ENCODE measurements at places on chromosomes 13 and 19.

DNA sequence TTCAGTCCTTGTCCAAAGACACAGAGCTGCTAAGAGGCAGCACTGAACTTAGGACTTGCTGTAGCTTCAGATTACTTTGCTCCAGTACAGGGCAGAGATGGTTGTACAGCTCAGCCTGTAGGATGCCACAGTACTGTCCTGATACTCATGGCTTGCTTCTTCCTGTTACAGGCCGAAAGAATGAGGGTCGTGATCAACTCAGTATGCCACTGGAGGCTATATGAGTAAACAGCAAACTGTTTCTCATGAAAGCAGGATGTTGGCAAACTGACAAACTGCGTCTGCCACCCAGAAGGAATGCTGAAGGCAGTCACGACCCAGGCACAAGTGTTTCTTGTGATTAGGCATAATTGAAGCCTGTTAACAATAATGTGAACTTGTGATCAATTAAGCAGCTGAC lies 2.8 kb downstream of the ZNF749 start:
- no peak for DNase-seq

GRCh38 chr19:15129856-15130585 lies 22.8 kb downstream of the SYDE1 start:
- DNase-seq, result no peak

- DNase-seq, result no peak
These were observed 110.3 kb upstream of the VSTM2B start for GRCh38 chr19:29415507-29415906.

DNA sequence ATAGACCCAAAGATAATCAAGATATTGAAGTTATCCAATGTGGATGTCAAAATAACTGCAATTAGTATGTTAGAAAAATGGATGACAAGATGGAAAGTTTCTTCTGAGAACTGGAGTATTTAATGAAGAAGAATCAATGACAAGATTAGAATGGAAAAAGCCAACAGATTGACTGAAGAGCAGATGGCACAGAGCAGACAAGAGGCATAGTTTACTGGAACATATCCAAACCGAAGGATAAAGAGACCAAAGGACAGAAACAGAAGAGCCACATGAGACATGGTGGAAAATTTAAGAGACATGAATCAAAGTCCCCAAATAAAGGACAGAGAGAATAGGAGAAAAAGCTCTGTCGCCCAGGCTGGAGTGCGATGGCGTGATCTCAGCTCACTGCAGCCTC lies 89.6 kb upstream of the RXFP2 start:
- no peak for DNase-seq

- DNase-seq, result no peak
These were observed 676 bp upstream of the POLRMT start for GRCh38 chr19:633786-634639.

- no peak for DNase-seq
These were observed 1.3 kb downstream of the FCGRT start for GRCh38 chr19:49513746-49514118.

- DNase-seq, result no peak
These were observed 29.6 kb upstream of the TNFSF11 start for GRCh38 chr13:42544246-42544926.

DNA sequence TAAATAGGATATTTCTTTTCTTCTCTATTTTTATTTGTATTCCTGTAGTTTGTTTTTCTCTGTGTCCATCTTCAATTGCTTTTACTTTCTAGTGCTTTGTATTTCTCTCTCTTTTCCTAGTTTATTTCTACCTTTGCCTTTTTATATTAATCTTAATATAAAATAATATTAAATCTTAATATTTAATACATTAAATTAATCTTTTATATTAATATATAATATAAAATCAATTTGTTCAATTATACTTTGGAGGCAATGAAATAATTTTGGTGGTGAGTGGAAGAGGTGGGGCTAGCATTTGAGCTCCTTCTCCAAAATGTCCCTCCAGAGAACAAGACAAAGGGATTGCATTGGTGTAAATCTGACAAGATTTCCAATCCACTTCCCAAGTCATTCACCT lies 6.3 kb upstream of the CPB2 start:
- DNase-seq, result no peak

GRCh38 chr13:36211567-36211966 lies 2.8 kb downstream of the SOHLH2 start:
- DNase-seq, result no peak

- DNase-seq, result no peak
These were observed 7.6 kb upstream of the IPO5 start for GRCh38 chr13:97945792-97946419.

DNA sequence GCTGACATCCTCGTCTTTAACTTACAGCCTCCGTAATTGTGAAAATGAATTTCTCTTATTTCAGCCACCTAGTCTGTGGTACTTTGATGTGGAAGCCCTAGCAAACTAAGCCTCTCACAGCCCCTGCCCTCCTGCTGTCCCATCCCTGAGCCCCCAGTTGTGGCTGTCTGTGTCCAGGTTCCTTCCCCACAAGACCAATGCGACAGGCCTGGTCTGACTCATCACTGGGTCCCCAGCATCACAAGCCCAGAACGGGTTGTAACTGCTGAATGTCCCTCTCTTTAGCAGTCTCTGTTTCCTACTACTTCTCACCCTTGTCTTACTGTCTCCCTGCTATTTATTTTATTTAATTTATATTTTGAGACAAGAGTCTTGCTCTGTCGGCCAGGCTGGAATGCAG lies 5.7 kb downstream of the POU2F2 start:
- no peak for DNase-seq

- no peak for DNase-seq
These were observed 35.6 kb upstream of the GPR183 start for GRCh38 chr13:99342723-99343315.

GRCh38 chr19:56477429-56478338 lies 539 bp upstream of the ZNF667 start:
- DNase-seq, result peak; percentile 5

- no peak for DNase-seq
These were observed 239.4 kb downstream of the DCLK1 start for GRCh38 chr13:35891507-35892441.

- no peak for DNase-seq
These were observed 1633.5 kb downstream of the SLITRK1 start for GRCh38 chr13:82248762-82249161.

GRCh38 chr19:30647891-30648720 lies 275.9 kb downstream of the ZNF536 start:
- DNase-seq, result no peak

DNA sequence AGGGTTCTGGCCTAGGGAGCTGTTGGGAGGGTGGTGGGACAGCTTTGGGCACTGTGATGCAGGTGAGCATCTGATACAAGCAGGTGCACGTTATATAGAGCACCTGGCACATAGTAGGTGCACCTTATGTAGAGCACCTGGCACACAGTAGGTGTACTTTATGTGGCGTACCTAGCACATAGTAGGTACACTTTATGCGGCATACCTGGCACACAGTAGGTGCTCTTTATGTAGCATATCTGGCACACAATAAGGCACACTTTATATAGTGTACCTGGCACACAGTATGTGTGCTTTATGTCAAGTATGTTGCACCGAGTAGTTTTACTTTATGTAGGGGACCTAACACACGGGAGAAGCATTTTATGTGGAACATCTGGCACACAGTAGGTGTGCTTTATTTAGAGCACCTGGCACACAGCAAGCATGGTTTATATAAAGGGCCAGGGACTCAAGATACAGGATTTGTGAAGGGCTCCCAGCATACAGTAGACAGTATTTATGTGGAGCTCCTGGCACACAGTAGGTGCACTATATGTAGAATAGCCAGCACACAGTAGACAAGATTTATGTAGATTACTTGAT lies 1.6 kb upstream of the CYP4F12 start:
- no peak for DNase-seq

- no peak for DNase-seq
These were observed 436.2 kb upstream of the SLITRK5 start for GRCh38 chr13:87234981-87235380.

GRCh38 chr19:19745496-19746285 lies 12.8 kb upstream of the ZNF14 start:
- no peak for DNase-seq

DNA sequence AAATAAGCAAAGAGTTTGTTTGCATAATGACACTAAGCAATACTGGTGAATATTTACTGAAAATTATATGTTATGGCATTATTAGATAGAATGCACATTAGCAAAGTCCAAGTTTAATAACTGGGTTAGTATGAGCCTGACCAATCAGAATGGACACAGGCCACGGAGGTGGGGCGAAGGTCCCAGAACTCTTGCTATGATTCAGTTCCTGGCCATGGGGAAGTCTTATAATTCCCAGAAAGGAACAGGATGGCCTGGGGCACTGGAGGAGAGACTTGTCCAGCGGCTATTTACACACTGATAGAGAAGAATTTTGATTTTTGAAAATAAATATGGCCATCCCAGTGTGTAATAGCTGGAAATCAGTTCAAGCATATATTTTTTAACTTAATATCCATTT lies 372.0 kb downstream of the EFNB2 start:
- no peak for DNase-seq

DNA sequence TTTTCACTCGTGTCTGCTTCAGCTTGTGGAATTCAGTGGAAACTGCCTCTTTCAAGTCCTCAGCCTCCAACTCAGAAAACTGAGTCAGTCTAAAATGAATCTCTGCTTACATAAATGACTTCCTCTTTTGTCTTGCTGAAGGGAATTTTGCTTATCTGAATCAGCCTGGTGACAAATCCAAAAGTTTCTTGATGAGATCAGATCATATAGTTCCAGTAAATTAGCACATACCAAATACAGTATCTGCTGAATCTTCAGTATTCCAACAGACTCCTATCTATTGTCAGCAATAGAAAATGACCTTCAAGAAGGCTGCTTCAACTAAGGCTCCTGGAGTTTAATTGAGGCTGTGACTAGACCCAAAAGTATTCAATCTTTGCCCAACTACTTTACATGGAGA lies 290.0 kb downstream of the MZT1 start:
- no peak for DNase-seq

DNA sequence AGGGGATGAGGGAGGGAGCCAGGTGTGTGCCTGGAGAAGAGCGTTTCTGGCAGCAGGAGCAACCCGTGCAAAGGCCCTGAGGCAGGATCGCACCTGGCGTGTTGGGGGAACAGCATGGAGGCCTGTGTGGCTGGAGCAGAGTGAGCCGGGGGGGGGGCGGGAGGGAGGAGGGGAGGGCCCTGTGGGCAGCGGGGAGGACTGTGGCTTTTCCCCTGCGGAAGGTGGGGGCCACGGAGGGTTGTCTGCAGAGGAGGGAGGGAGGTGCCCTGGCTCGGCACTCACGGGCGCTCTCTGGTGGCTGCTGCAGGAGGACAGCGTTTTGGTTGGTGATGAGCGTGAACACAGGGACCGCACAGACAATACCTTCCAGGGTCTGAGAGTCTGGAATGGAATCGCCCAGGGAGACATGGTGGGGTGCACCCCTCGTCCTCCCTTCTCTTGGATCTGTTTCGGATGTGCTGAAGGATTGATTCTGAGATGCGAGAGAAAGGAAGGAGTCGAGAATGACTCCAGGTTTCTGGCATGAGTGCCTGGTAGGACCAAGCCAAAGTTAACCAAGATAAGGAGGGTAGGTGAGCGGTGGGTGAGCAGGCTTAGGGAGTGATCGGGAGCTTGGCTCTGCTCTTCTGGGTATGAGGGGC lies 6.5 kb downstream of the RAB11B start:
- peak; percentile 59 for DNase-seq

- no peak for DNase-seq
These were observed 4.6 kb downstream of the PROZ start for GRCh38 chr13:113162783-113163685.

- no peak for DNase-seq
These were observed 86.7 kb downstream of the FNDC3A start for GRCh38 chr13:49062297-49062896.

- no peak for DNase-seq
These were observed 324.3 kb downstream of the ZNF536 start for GRCh38 chr19:30696514-30696913.

DNA sequence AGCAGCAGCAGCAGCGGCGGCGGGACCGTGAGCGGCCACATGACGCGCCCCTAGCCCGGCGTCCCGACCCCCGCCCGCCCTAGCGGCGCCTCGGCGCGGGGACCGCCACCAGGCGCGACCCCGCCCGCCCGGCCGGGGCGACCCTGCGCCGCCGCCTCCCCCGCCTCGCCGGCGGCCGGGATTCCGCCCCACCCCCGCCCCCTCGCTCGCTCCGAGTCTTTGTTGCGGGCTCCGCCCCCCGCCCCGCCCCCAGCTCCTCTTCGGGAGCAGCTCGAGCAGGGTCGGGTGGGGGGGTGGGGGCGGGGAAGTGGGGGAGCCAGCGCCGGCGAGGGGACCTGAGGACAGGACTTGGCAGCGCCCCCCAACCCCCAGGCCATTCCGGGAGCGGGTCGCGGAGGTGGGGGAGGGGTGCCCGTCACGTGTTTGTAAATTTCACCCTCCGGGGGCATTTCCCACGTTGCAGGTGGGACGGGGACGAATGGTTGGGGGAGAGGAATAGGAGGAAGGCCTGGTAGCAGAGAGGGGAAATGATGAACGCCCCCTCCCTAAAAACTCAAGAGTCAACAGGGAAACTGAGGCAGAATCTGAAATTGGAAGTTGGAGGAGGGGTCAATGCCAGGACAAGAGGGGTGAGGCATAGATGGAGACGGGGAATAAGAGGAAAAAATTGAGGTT lies at the start of gene OLFM2:
OLFM2 (minus strand) TSS at position 190 of the 675 bp plus-strand sequence; CDS start at position 41, 149 bp downstream.
- no peak for DNase-seq

- DNase-seq, result no peak
These were observed 7.3 kb upstream of the SBK3 start for GRCh38 chr19:55552620-55553019.

DNA sequence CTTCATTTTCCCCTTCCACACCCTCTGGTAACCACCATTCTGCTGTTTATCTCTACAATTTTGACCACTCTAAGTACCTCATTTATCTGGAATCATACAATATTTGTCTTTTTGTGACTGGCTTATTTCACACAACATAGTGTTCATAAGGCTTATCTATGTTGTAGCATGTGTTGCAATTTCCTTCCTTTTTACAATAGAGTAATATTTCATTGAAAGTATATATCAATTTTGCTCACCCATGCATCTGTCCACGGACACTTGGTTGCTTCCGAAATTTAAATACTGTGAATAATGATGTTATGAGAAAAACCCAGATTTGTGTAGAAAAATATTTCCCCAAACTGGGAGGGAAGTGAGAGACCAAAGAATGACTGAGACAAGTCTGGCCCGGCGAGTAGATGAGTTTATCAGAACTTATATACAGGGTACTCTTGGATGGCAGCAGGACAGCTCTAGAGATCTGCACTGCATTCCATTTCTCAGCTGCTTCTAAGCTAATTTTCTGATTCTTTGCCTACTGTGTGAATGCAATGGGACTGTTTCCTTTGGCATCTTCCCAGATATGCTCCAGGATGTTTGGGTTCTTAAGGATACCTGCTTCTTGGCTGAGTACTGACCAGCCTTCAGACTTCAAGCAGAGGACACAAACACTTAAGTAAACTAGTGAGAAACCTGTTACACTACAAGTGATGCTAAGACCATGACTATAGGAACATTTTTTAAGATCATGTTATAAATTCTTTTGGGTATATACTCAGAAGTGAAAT lies 834.0 kb upstream of the PCDH9 start:
- no peak for DNase-seq

GRCh38 chr13:38008636-38009035 lies 139.1 kb upstream of the TRPC4 start:
- no peak for DNase-seq

- DNase-seq, result no peak
These were observed 830.6 kb upstream of the SLITRK5 start for GRCh38 chr13:86840250-86841191.

- DNase-seq, result peak; percentile 69
These were observed 755 bp downstream of the UPF3A start for GRCh38 chr13:114282041-114282670.

- no peak for DNase-seq
These were observed 12.4 kb downstream of the ZNF780A start for GRCh38 chr19:40078377-40078776.
